DMS79 (cell line): ENCODE measurements at places on chromosomes 7 and 10.

- DNase-seq, result no peak
Measured at GRCh38 chr10:33746836-33747268, 412.4 kb upstream of the NRP1 start.

DNA sequence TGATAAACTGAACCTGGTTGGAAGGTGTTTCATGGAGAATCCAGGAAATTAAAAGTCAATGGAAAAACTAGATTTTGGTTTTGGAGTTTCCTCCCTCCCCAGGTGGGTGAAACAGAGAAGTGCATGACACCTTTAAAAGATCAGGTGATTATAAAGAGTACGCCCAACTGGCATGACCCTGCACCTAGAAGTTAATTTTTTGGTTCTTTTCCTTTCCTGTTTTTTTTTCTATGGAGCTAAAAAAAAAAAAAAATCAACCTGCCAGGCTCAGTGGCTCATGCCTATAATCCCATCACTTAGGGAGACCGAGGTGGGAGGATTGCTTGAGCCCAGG lies 7.9 kb downstream of the GJD4 start:
- no peak for DNase-seq

GRCh38 chr10:44963772-44964633 lies 4.4 kb downstream of the RASSF4 start:
- peak; percentile 32 for DNase-seq

GRCh38 chr10:49273626-49274025 lies 25.3 kb upstream of the C10orf71 start:
- no peak for DNase-seq

- no peak for DNase-seq
Measured at GRCh38 chr10:86264481-86265231, 101.9 kb downstream of the GRID1 start.

- DNase-seq, result no peak
Measured at GRCh38 chr7:69184339-69184738, 413.9 kb upstream of the AUTS2 start.

DNA sequence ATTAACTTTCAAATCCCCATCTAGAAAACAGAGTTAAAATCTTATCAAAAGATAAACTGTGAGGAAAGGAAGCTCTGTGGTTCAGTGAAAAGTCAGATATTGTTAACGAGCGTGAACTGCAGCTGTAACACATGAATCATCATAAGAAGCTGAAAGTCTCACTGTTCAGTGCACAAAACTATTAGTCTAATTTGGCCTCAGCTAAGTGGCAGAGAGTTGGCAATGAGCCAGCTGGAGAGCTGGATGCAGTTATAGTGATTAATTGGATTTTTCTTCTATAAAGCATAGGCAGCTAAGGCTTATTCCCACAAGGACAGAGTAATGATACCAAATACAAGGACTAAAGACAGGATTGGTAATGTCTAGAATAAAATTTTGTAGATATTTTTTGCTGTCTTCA lies 101.1 kb upstream of the ABCB5 start:
- peak; percentile 92 for DNase-seq

DNA sequence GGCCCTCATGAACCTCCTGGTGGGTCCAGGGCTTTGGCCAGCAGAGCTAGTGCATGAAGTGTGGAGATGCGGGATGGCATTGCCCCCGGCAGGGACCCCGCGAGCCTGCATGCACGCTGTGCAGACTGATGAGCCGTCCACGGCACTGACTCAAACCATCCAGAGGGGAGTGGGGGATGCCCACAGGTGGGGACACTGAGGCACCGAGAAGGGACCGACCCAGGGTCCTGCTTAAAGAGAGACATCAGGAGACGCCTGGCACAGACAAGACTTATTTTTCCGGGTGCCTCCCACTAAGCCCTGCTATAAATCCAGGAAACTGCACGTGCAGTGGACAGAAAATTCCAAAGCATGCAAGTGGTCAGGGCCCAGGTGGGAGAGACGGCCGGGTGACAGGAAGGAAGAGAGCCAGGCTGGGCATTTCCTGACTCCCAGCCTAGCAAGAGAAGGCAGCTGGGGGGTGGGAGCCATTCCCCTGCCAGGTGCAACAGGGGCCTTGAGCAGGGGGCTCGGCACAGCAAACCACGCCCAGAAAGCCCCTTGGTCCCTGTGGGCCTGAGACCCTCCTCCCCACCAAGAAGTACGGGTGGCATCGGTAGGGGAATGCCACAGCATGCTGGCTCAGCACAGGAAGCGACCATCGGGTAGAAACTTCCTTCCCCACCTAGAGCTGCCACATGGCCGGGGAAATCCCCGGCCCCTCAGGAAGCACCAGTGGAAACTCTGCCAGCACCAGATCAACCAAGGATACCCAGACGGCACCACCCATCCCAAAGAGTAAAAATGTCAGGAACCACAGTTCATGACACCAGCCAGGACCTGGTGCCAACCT lies 91.5 kb downstream of the FOXL3 start:
- no peak for DNase-seq

GRCh38 chr7:55509322-55509721 lies 63.0 kb downstream of the VOPP1 start:
- DNase-seq, result no peak

DNA sequence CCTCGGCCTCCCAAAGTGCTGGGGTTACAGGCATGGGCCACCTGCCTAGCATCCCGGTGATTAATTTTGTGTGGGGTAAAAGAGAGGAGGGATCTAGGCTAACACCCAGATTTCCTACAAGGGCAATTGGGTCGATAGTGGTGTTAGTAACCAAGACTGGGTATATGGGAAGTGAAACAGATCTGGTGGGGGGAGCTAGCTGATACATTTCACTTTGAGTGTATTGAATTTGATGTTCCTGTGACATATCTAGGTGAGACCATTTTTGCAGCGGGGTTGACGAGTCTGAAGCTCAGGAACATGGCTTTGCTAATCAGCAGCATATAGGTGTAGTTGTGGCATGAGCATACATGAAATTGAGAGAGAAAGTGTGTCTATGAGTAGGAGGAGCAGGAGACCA lies 12.0 kb downstream of the CLCN1 start:
- no peak for DNase-seq

GRCh38 chr7:44072364-44073231 lies 7.2 kb upstream of the PGAM2 start:
- no peak for DNase-seq

DNA sequence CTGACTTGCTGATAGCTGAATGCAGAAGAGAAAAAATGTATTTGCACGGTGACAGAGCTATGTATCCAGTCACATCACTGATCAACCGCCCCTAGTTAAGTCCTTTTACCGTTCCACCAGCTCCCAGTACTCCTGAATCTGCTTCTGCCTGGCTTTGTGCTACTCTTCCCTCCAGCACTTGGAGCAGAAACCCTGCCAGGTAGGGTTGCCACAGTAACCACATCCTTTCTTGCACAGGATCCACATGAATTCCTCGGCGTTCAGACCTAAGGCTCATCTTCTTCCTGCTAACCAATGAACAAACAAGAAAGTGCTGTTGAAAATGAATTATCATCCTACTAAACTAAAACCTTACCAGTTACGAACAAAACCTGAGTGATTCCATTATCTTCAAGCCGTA lies 52.0 kb upstream of the KCTD7 start:
- DNase-seq, result no peak

- DNase-seq, result no peak
Measured at GRCh38 chr7:28988091-28988490, 30.0 kb upstream of the TRIL start.

DNA sequence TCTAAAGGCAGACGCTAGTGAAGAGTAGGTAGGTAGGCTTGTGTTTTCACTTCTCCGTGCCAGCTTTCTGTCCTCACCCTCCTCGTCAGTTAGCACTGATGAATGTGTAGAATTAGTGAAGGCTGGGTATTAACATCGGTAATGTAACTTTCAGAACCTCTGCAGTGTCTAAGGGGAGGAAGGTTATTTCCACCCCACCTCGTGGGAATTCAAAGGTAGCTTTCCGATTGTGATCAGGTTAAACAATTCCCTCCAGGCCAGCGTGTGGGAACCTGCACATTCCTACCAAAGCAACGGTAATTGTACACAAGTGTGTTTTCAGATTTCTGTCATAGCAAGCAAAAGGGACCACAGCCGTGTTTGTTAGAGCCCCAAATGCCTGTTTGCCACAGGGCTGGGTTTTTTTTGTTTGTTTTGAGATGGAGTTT lies 405.0 kb upstream of the GALNT17 start:
- DNase-seq, result peak; percentile 11

DNA sequence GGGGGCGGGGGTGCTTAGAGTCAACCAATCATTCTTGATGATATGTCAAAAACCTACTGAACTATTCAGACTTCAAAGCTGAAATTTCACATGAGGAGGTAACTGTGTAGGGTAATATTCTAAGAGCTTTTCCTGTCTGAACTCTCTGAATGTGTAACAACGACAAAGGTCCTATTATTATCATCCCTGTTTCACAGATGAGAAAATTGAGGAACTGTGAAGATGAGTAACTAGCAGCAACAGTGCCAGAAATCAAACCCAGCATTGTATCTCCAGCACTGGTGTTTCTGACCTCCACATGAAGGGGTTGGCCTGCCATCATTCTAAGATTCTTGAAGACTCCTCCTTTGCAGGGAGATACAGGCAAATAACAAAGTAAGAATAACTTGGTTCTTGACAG lies 294.7 kb upstream of the AOAH start:
- no peak for DNase-seq
